T47D (cell line): ENCODE measurements at places on chromosomes 1 and 21.

DNA sequence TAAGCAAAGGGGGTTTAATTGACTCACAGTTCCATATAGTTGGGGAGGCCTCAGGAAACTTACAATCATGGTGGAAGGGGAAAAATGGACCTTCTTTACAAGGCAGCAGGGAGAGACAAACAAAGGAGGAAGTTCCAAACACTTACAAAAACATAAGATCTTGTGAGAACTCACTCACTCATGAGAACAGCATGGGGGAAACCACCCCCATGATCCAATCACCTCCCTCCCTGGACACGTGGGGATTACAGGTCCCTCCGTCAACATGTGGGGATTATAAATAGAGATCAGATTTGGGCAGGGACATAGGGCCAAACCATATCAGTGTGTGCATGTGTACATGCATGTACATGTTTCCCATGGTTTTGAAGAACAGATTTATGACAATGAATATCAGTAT, 5.5 kb upstream of the SMG7 start:
- DNase-seq = no peak

DNA sequence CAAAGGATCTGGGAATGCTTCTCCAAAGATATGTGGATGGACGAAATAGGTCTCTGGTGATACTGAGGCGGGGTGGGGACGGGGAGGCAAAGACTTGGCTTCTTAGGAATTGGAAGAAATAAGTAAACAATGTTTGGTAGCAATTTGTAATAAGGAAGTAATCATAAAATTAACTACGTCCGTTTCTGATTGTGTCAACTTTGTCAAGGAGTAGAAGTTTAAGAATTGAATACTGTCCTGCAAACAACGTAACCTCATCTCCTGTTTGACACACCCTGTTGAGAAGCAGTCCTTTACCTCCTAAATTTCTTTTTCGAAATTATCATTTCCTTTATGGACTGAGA, 471 bp downstream of the POLR3C start:
- DNase-seq = no peak

DNA sequence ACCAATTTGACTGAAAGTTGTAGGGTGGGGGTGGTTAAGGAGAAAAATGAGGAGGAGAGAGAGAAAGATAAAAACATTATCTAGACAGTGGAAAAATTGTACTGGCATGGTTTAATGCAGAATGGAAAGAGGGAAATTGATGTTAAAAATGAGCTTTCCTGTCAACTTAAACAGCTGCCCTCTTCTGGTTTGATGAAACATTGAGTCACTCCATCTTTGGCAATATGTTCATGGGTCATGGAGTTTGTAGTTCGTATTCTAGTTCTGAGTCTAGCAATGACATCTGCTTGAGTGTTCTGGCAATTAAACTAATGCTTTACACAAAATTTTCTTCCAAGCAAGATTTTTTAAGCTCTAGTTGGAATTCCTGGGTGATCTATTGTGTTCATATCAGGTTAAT, 9.6 kb downstream of the ZNF648 start:
- DNase-seq = no peak

GRCh38 chr1:181424786-181425403, 58.4 kb upstream of the CACNA1E start:
- peak; percentile 85 for DNase-seq

- DNase-seq = no peak
These were observed at the start of gene PLA2G2E for GRCh38 chr1:19923137-19923952. TSS of gene PLA2G2E (minus strand) at chr1:19923617. CDS start at chr1:19923559, 58 bp downstream.

- DNase-seq = no peak
These were observed 378.9 kb upstream of the RUNX1 start for GRCh38 chr21:35428001-35428320.

DNA sequence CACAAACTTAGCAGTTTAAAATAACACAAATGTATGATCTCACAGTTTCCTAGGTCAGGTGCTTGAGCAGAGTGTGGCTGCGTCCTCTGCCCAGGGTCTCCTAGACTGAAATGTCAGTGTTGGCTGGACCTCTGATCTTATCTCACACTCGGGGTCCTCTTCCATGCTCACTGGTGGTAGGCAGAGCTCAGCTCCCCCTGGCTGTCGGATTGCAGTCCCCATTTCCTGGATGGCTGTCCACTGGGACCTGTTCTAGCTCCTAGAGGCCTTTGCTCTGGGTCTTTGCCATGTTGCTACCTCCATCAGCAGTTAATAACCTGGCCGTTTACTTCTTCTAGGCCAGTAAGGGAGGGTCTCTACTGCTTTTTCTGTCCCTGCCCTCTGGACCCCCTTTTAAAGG, 107.5 kb downstream of the PCNX2 start:
- no peak for DNase-seq

- no peak for DNase-seq
These were observed 73.1 kb downstream of the MATN1 start for GRCh38 chr1:30650038-30650967.

DNA sequence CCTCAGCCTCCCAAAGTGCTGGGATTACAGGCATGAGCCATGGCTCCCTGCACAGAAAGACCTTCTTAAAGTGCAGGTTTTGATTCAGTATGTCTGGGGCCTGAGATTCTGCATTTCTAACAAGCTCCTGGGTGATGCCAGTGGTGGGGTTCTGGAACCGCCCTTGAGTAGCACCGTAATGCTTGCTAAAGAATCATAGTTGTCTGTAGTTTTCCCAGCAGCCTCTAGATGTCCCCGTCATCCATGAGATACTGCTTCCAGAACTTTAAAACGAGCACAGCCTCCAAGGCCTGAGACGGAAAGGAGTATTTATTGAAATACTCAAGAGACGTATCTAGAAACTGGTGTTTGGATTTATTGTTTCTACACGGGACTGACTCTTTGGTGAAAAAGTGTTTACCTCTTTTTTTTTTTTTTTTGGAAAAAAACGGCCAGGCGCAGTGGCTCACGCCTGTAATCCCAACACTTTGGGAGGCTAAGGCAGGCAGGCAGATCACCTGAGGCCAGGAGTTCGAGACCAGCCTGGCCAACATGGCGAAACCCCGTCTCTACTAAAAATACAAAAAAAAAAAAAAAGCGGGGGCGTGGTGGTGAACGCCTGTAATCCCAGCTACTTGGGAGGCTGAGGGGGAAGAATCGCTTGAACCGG, 2.6 kb upstream of the TOR3A start:
- peak; percentile 89 for DNase-seq

GRCh38 chr1:14891991-14892390, 261.6 kb upstream of the TMEM51 start:
- DNase-seq = no peak

DNA sequence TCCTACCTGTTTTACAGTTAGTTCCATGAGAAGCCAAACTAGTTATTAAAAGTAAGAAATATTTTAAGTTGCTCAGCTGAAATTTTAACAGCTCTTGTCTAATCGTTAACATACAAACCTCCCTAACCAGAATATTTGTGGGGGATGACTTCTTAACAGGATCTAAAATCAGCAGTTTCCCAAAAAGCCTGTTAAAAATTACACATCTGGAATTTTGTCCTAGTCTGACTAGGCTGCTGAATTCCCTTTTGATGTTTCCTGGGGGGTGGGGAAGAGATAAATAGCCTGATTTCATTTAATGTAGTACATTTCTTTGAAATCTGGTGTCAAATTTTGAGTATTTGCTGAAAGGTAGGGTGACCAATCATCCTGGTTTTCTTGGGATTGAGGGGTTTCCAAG, 78.8 kb upstream of the ARHGAP29 start:
- DNase-seq = no peak

GRCh38 chr1:210648588-210649269, 320.0 kb downstream of the HHAT start:
- no peak for DNase-seq

DNA sequence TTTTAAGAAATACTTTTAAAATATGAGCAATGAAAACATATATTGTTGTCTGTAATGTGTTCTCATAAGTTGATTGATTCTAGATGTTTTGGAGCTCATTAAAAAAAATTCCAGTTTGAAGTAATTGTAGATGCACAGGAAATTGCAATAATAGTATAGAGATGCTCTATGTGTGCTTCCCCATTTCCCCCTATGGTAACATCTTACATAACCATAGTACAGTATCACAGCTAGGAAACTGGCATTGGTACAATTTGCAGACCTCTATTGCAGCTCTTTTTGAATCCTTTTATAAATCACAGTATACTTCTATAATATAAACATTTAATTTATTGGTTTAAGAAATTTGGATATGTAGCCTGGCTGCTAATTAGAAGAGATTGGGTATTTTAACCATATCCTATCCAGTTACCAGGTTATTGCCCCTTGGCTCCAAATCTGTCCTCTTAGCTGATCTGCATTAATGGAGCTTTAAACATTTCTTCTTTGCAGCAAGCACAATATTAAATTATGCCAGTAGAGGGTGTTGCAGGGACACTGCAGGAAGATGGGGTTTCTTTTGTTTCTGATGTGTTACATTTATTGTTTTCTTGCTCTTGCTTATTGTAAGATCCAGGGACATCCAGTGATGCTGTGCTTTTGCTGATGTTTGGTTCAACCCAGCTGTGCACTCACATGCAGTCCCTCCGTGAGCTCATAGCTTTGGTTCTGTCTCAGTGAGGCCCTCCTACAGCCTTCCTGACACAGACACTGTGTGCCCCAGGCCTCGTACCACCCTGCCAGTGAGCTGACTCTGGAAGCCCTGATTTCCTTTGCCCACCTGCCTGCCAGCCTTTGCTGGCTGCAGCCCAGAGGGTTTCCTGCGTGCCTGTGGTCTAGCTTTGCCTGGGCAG, 103.3 kb downstream of the RABGAP1L start:
- DNase-seq = peak; percentile 74

DNA sequence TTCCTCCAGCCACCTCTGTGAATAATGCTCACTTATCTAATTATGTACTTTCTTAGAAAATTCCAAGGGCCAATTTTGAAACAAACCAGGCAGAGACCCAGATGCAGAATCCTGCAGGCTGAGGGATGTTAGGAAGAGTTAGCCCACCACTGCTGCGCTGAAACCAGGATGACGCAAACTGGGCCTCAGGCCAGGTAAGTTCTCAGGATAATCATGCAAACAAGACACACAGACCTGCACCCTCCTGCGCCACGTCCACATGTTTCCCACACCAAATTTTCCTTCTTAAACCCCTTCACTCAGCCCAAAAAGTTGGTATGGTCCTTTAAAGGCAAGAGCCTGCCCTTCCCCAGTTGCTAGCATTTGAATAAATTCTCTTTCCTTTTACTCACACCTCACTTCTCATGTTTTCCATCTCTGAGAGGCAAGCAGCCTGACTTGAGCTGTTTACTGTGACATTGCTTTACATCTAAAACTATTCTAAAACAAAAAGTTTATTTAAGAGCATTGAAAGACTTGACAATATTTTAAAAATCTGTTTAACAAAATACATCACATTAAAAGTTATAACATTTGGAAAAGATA, 887.1 kb downstream of the LRRIQ3 start:
- no peak for DNase-seq

DNA sequence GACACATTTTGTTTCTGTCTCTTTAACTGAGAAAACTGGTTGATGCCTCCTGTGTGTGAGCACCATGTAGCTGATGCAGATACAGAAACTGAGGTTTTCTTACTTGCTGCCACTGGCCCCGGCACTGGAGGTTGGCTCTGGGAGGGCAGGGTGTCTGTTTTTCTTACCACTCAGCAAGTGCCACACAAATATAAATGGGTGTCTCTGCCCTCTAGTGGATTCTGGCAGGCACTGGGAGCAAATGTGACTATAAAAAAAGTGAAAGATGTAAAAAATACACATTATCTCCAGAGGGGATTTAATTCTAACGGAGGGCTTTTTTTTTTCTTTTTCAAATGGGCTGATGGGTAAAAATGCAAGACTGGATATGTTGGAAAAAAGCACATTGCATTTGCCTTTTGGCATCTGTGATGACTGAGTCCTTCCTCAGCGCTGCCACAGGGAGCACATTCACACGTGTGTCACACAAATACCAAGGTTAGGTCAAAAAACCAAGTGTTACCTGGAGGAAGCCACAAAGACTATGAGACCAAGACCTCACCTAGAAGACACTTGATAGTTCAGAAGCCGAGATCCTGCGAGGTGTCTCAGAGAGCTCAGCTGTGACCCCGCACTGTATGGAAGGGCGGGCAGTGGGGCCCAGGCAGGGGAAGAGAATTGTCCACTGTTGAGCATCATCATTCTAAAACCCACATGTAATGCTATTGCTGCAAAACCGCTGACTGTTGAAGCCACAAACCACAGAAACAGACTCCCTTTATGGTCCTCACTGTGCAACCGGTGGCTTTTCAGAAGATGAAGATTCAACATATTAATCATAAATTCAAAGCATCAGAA, 18.9 kb downstream of the PGBD2 start:
- peak; percentile 31 for DNase-seq

DNA sequence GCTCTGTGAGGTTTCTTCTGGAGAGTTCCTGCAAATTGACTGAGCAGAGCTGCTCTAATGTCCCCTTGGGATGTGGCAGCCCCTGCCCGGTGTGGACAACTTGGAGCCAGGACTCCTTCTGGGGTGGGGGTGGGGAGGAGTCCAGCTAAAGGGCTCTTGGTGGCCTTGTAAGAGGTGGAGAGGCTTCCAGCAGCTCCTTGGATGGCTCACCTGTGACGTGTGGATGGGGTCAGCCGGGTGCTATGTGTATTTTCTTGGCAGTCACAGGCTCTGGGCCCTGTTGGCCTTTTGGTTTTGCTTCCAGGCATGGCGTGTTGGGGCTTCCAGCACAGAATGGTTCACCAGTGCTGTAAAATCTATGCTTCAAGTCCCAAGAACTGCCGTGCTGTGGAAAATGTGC, 38.2 kb downstream of the TRAPPC10 start:
- no peak for DNase-seq

- no peak for DNase-seq
These were observed 6.5 kb upstream of the ZZZ3 start for GRCh38 chr1:77688939-77689338.

DNA sequence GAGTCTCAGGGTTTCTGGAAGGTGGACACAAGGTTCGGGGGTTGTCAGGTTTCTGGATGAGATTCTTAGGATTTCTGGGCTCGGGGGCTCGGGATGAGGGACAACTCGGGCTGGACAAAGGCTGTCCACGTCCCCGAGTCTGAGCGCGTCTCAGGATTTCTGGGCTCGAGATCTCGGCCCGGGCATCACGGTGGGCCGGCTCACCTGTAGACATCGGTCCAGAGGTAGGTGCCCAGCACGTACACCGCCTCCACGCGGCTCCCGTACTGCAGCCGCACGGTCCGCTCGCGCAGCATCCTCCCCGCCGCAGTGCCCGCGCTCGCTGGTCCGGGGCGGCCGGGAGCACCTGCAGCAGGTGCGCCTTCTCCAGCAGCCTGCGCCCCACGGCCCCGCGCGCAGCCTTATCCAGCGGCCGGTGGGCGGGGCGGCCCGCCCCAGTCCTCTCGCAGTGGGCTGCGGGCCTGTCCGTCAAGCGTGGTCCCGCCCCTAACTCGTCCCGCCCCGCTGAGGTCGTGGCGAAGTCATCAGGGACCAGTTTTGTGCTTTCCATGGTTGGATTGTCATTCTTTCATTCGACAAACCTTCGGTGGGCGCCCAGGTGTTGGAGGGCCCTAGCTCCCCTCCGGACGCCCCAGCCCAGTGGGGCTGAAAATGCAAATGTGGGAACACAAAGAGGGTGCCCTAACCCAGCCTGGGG, at the start of gene PADI2:
Gene PADI2 (minus strand): TSS at position 376 of the 697 bp plus-strand sequence. CDS start 80 bp downstream, at position 296.
- peak; percentile 86 for DNase-seq

GRCh38 chr1:32393136-32393535, 1.1 kb downstream of the BSDC1 start:
- no peak for DNase-seq
